ENCODE measurements at places on chromosomes 16 and 17.
A peak's percentile ranks its signal among the peaks of the same experiment; 100 is the strongest.

DNA sequence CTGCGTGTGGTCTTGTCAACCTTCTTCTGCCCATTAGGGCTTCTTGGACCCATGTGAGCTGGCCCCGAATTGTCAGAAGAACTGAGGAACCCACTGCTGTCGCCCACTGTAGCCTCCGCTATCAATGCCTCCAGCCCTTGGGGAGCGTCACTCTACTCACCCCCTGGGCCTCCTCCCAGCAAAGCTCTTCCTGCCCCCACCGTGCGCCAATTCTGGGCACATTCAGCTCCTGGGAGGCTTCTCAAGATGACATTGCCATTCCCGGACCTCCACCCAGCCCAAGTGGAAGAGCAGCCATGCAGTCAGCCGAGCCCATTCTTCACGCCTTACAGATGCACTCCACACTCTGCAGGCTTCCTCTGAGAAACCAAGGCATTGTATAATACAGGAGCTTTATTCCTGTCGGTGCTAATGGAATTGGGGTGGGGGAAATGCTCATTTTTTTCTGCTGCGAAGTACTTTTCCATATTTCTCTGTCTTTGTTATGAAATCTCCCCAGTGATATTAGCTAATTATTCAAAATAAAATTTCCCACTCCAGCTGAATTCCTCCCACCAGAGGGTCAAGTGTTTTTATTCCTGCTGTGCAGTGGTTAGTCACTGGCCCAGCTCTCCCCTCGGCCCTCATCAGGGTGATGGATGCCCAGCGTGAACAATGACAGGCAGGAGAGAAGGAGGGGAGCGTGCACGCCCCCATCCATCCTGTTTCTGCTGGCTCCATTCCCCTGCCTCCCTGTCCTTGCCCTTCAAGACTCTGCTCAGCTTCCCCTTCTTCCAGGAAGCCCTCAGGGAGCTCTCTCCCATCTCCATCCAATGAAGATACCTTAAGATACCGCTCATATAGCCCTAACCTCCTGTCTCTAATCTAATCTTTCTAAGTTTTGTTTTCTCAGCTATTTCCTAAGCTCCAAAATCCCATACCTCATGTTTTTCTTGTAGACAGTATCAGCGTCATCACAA is 87.7 kb downstream of the C16orf95 start:
- DNase-seq, result no peak

DNA sequence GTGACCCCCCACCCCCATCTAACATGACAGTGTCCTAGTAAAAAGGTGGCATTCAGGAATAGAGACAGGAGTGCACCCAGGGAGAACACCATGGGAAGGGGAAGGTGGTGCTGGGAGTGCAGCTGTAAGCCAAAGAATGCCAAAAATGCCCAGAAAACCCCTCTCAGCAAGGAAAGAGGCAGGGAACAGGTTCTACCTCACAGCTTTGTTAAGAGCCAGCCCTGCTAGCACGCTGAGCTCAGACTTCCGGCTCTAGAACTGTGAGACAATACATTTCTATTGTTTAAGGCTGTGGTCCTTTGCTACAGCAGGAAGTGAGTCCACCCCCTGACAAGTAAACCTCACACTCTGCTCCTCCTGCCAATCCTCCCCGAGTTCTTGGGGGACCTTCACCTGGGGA is 302.4 kb upstream of the N4BP1 start:
- DNase-seq, result no peak

DNA sequence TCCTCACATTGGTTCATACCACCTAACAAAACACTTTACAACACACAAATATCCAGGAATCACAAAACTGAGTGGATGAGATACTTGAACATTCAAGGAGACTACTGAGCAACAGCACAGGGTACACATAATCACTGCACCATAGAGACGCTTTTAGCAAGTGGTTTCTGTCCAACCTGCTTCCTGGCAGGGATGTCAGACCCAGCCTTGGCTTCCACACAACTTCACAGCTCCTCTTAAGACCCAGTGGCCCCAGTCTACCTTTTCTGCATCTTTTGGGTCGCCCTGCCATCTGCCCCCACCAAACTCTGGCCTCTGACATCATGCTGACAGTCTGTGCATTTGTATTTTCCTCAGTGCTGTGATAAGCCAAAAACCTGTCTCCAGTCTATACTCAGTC is 5.9 kb upstream of the CORO6 start:
- DNase-seq, result no peak

GRCh38 chr17:2682176-2682938 is 29.2 kb downstream of the CLUH start:
- no peak for DNase-seq

GRCh38 chr16:84156342-84156784 is 11.3 kb downstream of the DNAAF1 start:
- no peak for DNase-seq

DNA sequence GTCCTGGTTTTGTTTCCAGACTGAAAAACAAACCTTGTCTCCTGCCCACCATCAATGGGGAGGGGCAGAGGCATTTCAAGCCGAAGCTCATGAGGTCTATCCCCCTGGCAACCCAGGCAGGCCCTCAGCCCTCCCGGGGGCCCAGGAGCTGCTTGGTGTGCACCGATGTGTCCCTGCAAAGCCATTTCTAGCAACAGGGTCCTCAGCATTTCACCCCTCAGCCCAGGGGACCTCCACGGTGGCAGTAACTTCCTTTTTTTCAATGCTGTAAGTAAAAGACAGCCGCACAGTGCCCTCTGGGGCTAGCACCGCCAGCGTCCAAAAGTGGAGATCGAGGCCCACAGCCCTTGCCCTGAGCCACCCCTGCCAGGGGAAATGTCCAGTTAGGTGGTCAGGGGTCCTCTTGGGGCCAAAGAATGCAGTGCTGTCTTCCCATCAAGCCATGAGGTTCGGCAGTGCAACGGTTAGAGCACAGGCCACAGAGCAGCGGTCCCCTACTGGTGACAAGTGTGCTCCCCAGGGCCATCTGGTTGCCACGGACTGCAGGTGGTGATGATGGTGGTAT is 79.9 kb downstream of the LITAF start:
- DNase-seq, result no peak

- peak; percentile 86 for DNase-seq
Observed at GRCh38 chr17:14205992-14206461, 30.6 kb downstream of the CDRT15 start.

DNA sequence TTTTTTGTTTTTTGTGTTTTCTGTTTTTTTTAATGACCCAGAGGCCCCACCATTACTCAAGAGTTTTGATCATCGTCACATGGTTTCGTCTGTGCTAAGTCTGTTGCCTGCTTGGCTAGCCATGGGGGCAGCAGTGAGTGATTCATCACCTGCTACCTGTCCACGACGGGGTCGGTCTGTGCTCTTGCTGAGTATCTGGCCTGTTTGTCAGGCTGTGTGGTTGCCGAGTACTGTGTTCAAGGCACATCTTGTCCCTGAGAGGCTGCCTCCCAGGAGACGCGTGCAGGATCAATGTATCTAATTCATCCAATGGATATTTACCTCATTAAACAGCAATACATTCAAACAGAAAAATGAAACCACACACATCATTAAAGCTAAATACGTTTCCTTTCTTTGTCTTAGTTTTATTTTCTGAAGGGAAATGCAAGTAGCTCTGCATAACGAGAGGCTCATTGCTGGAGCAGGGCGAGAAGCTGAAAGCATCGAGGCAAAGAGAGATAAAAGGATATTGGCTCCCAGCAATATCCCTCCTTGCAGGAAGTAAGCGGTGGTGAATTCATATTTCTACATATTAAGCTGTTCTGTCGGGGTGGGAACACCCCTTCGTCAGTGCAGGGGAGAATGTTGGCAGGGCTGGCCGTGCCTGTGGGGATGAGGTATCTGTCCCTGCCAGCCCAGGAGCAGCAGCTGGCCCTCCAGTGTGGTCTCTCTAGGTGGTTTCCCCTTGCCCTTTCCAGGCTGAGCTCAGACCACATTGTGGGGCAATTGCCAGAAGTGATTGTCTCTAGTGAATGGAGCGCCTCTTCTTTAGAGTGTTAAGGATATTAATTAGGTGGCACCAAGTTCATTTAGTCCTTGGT is 166.2 kb upstream of the ASIC2 start:
- no peak for DNase-seq

- peak; percentile 22 for DNase-seq
Observed at GRCh38 chr17:42347198-42347597, 41.0 kb downstream of the STAT3 start.

DNA sequence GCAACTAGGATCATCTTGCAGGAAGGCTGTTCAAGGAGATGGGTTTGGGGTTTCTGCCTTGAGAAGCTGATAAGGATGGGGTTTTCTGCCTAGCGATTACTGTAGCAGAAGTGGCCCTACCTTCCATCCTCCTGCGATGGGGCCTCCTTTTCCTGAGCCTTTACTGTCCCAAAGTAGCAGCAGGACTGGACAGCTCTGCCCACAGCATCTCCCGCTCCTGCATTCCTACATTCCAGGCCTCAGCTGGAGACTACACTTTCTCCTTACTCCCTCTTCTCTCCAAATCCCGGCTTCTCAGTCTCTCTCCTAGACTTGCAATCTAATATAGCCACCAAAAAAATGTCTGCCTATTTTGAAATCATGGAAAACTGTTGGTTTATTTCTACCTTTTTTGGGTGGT is 355.4 kb downstream of the CA10 start:
- DNase-seq, result no peak

DNA sequence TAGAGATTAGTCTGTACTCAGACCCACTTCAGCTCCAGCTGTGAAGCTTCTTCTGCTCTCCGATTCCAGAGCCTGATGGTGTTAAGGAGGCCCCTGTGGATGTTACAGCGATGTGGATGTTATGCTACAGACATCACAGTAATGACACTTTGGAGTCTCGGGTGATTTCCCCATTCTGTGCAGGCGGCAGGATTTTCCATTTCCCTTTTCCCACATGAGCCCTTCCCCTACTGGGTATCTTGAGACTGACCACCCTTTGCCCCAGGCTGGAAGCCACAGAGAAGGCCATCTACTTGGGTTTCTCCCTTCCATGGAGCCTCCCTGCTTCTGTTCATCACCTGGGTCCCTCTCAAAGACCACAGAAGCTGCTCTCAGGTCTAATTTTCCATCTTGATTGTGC is 78.3 kb downstream of the KCNJ12 start:
- no peak for DNase-seq

DNA sequence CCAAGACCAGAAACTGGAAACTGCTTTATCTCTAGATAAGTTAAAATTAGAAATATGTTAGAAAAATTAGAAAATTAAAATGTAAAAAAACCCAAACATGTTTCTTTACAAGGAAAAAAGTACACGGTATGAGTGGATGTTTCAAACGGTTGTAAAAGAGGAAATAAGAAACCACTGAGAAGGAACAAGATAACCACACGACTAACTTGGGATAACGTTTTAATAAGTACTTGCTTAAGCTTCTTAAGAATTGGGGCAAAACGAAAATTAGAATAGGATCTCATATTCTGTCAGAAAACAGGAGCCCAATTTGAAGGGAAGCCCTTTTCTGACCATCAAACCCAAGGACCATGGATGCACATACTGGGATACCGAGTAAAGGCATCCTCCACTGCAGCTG is 31.0 kb downstream of the MBTPS1 start:
- no peak for DNase-seq

- no peak for DNase-seq
Observed at GRCh38 chr16:1276580-1276878, 20.7 kb downstream of the TPSD1 start.

- no peak for DNase-seq
Observed at GRCh38 chr17:30520436-30520835, 43.2 kb downstream of the GOSR1 start.

DNA sequence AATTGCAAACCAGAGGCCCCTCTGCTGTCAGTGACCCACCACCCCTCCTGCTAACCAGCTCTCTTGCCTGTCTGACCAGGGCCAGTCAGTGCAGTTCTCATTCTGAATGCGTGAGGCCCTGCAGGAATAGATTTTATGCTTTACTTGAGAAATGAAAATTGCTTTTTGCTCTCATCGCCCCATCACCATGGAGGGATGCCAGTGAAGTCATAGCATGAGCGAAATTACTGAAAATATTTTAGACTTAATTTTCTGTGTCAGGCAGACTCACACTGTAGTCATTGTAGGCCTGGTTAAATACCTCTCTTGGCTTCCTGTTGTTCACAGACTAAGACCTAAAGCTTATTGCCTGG is 490.5 kb upstream of the CDH5 start:
- no peak for DNase-seq

DNA sequence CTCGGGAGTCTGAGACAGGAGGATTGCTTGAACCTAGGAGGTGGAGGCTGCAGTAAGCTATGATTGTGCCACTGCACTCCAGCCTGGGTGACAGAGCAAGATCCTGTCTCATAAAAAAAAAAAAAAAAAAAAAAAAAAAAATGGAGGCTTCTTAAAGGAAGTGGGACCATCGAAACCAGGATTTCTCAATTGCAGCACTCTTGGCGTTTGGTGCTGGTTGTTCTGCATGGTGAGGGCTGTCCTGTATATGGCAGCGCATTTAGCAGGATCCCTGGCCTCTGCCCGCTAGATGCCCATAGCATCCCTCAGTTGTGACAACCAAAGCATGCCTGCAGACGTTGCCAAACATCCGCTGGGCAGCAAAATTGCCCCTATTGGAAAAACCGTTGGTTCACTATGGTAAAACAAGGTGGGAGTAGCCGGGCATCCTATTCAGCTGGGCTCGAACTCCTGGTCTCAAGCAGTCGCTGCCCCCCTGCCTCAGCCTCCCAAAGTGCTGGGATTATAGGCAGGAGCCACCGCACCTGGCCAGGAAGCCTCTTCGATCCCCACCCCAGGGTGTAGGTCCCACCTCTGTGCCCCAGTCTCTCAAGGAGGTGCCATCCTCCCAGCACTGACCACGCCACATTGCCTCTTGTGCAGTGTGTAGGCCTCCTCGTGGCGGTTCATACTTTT is 6.5 kb upstream of the NPIPB7 start:
- no peak for DNase-seq

DNA sequence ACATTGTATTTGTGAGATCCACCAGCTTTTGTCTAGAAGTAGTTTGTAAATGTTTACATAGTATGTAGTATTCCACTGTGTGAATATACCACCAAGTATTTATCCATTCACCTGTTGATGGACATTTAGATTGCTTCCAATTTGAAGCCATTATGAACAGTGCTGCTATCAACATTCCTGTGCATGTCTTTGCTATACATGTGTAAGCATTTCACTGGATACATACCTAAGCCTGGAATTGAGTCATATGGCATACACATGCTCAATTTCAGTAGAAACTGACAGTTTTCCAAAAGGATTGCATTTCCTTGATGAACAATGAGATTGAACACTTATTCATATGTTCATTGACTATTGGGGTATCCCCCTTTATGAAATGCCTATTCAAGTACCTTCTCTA is 540.6 kb upstream of the SOX9 start:
- DNase-seq, result no peak

- peak; percentile 8 for DNase-seq
Observed at GRCh38 chr16:80527297-80527696, 13.5 kb upstream of the DYNLRB2 start.

DNA sequence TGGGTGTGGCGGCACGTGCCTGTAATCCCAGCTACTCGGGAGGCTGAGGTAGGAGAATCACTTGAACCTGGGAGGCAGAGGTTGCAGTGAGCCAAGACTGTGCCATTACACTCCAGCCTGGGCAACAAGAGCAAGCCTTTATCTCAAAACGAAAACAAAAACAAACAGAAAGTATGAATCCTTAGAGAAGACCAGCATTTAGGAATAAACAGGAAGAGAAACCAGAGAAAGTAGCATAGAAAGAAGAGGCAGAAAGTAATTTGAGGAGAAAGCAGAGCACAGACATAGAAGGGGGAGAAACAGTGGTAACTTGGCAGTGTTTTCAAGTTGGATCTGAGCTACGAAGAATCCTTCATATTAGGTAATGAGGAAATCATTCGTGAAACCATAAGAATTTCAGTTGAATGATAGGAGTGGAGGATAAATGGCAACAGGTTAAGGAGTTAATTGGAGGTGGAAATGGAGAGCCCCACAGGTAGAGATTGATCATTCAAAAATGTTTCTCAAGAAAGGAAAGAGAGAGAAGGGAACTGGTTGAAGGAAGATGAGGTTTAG is 9.7 kb upstream of the CCL2 start:
- DNase-seq, result no peak

GRCh38 chr17:82921426-82921825 is 81.6 kb upstream of the ZNF750 start:
- DNase-seq, result no peak
